Activated T-helper 9 cell treated with anti-CD3 and anti-CD28 coated beads, Interleukin-2, amount 50 U/mL, for 16 hours (primary cell): ENCODE measurements at places on chromosomes 4 and X.

DNA sequence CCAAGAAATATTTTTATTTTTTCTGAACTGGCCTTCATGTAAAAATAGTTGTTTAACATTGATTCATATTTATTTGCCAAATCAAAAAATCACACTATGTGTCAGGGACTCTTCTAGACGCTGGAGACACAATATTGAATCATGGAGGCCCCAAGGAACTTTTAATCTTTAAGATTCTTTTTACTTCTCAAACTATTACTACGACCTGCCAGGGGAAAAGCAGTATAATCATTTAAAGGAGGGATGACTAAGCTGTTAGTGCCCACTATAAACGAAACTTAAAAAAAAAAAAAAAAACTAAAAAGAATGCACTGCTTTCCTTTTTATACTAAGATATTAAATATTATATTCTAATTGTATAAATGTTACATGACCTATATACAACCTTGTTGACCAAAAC is 84.7 kb downstream of the PPA2 start:
- no peak for DNase-seq

DNA sequence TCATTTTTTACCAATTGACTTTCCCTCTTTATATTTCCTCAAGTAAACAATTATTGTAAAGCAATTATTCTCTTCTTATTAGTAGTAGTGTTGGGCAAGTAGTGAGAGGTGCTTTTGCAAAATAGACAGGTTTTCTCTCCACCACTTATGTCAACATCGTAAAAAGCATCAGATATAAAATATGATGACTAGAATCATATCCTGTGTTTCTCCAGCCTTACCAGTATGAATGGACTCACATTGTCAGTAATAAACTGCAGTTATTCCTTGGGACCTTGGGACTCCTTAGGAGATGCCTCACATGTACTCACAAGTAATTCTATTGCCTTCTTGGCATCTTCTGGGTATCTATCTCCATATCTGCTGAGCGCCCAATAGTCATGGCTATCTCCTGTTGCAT is 40.4 kb upstream of the BRS3 start:
- no peak for DNase-seq

DNA sequence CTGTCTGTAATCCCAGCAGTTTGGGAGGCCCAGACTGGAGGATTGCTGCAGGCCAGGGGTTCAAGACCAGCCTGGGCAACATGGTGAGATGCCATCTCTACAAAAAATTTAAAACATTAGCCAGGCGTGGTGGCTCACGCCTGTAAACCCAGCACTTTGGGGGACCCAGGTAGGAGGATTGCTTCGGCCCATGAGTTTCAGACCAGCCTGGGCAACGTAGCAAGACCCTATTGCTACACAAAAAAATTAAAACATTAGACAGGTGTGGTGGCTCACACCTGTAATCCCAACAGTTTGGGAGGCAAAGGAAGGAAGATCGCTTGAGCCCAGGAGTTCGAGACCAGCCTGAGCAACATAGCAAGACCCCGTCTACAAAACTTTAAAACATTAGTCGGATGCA is 1.3 kb downstream of the DHRSX start:
- DNase-seq, result no peak

DNA sequence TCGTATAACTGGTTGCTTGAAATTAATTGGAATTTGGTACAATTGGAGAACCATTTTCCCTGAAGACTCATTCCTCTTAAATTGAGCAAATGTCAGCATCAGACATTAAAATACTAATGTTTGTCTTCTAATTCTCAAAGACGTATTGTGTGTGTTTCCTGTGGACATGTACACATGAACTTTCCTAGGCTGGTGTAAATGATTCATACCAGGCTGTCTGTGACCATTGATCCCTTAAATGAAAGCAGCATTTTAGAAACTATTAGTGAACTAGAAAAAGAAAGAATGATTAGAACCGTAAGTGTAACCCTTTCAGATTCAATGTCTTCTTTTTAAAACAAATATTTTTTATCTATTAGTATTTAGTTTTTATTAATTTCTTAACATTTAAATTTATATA is 332.9 kb downstream of the PPP3CA start:
- DNase-seq, result no peak

GRCh38 chr4:55184600-55185523 is 59.5 kb upstream of the KDR start:
- no peak for DNase-seq
